ENCODE measurements at places on chromosomes 2 and 18. TPM values are rescaled to one million over a fixed set of nuclear protein-coding genes. Genes with fewer than 3 reads are reported as not detected.

- DNase-seq, result no peak
These were observed 17.3 kb downstream of the NOL4 start for GRCh38 chr18:34207344-34207851.

DNA sequence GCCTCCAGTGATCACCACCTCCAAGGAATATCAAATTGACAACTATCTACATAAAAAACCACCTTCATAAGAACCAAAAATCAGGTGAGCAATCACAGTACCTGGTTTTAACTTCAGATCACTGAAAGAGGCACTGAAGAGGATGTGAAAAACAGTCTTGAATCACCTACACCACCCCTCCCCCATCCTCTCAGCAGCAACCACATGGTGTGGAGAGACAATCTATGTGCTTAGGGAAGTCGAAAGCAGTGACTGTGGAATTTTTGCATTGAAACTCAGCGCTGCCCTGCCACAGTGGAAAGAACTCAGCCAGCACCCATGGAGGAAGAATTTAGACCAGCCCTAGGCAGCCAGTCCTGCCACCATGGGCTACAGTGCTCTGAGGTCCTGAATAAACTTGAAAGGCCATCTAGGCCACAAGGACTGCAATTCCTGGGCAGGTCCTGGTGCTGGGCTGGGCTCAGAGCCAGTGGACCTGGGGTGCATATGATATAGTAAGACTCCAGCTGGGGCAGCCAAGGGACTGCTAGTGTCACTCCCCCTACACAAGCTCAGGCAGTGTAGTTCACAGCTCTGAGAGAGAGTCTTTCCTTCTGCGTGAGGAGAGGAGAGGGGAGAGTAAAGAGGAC lies 75.6 kb downstream of the ATL2 start:
- DNase-seq, result no peak

The SLC4A3 gene
- 0.97 TPM for total RNA-seq

DNA sequence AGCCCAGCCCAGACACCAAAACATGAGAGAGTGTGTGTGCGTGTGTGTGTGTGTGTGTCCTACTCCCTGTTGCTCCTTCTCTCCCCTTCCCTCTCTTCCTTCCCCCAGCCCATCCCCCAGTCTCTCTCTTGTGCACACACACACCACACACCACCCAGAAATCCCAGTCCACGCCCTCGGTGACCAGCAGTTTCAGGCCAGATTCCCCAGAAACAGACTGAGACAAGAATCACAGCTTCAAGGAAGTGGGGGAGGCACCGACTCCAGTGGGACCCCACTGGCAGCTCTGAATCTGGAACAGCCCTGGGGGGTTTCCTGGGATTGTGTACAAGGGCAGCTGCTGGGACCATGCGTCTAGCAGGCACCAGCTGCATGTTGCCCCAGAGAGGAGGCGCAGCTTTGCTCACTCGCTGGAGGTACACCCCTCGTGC lies 113.5 kb downstream of the NDUFA10 start:
- DNase-seq, result peak; percentile 14

GRCh38 chr2:227713291-227713690 lies 4.5 kb downstream of the SLC19A3 start:
- DNase-seq, result no peak

The CCT7 gene
- 538 TPM for total RNA-seq

DNA sequence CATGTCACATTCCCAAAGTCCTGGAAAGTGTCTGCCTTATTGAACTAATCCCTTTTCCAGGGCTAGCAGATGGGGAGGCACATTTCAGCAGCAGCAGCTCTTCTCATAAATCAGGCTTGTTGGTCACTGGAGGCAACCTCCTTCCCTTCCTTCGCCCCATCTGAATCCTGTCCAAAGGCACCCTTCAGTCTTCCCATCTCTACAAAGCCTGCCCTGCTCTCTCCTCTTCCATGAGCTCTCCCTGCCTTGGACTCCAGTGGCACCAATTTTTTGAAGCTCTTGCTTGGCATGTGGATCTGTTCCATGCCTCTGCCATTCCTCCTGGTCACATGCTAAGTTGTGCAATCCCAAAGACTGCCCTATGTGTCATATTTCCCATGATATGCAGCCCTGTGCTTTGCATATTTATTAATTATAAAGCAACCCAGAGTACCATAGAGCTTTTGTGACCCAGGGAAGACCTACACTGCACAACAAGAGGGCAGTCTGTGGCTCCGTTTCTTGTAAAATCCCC lies 70.3 kb downstream of the ANTXR1 start:
- DNase-seq, result peak; percentile 40

The HRH4 gene
- 0.12 TPM for total RNA-seq

- no peak for DNase-seq
These were observed 374.4 kb downstream of the MTX2 start for GRCh38 chr2:176643646-176644045.

DNA sequence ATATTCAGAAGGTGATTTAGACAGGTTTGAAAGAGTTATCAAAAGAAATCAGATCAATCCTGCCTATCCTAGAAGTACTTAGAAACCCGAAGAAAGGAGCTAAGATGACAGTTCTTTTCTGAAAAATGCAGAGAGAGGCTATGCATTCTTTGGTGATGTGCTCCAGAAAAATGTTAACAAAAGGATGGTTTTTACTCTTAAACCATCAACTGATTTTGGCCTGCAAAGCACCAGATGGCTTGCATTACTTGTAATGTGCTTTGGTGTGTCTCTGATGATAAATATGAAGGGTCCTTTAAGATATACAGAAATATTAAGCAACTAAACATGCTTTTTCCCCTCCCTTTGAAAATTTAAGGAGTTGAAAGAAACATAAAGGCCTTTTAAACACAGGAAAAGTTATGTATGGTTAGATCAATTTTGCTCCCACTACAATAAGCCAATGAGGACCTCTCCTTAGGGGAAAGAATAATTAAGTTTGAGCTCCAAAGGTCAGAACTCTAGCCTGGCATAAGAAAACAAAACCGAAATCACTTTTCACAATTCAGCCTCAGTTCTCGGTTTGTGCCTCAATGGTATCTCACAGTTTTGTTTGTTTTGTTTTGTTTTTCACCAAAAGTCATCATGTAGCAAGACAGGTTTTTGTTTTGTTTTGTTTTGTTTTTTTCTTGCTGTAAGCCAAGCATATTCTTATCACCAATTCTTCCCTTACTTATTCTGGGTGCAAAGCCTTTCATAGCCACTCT lies 302.4 kb upstream of the NT5C1B start:
- DNase-seq, result no peak

- no peak for DNase-seq
These were observed 12.0 kb upstream of the GALM start for GRCh38 chr2:38653715-38654527.

DNA sequence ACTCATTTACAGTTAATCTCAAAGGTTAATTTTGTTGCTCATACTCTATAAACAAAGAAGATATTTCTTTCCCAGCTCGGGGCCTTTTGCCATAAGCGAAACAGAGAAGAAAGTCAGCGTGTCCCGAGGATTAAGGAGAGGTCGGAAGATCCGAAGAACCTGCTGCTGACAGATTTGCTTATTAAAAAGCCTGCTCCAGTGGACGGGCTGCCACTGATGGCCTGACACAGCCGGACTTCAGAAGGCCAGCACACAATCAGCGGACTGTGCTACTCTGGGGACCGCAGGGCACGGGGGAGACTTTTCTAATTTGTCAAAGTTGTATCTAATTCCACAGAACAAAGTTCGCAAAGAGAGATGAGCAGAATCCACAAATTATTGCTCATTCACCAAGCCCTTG lies 315.4 kb downstream of the ETAA1 start:
- no peak for DNase-seq

DNA sequence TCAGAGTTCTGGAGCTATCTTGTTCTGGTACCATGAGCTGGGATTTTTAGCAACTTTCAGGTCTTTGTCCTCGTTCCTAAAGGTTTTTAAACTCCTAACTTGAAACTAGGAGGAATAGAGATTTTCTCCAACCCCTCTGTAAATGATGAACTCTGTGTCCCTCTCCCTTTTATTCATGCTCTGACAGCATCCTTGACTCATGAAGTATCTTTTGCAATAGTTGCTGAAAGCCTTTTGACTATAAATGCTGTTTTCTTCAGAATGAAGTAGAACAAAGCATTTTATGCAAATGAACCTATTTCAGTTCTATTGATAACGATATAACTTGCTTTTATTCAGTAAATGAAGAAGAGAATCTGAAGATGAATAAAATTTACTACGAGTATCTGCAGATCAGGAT lies 17.0 kb upstream of the MAPRE2 start:
- no peak for DNase-seq

The SERPINB10 gene
- total RNA-seq, result not detected

DNA sequence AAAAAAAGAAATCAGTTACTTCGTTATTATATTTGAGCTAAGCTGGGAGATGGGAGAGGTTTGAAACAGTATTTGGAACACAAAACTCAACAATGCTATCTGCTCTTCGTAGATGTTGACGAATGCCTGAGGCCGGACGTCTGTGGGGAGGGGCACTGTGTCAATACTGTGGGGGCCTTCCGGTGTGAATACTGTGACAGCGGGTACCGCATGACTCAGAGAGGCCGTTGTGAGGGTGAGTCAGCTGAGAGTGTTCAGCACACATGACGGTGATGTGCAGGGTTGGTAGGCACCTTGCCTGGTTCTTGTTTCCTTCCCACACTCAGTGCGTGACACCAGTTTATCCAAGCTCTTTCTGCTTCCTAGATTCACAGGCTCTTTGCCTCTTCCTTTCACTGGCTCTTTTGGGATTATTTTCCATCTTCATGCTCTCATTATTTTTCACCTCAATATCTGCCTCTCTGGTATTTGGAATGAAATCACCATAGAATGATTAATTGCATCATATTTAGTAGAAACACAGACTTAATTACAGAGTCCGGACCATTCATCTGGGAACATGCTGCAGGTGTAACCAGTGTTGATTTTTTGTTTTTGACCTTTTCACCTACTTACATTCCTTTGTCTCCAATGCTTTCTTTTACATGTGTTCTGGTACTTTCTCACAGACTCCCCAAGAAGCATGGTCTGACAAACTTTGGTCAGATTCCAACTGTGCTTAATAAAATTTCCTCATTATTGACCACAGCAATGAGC lies 200.6 kb upstream of the RASGRP3 start:
- DNase-seq, result peak; percentile 89

DNA sequence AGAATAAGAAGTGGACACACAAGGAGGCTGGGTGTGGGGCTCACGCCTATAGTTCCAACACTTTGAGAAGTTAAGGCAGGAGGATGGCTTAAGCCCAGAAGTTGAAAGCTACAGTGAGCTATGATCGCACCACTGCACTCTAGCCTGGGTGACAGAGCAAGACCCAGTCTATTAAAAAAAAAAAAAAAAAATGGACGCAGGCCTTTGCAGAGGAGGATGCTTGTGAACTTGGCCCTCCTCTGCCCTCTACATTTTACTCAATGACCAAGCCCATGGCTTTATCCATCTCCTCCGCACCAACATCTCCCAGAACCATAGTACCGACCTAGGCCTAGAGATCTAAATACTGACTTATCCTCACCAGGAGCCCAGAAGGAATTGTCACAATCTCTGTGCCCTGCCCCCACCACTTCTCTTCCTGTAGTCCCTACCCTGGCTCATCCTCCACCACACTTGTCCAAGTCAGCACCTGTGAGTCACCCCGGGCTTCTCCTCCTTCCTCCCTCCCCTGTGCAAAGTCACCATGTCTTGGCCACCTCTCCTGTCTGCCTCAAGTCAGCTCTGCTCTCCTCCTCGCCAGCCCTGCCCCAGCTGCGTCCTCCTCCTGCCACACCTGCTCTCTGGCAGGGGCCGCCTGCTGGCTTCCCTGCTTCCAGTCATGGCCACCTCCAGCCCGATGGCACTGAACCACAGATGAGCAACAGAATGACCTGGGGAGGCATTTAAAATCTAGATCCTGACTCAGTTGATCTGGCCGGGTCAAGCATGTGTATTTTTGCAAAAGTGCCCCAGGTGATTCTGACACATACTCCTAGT lies 35.8 kb upstream of the ASPRV1 start:
- DNase-seq, result peak; percentile 13

The INPP5D gene
- total RNA-seq, result 1.3 TPM

GRCh38 chr2:131572175-131572574 lies 44.5 kb downstream of the CCDC74A start:
- DNase-seq, result no peak

The FMNL2 gene
- 80.5 TPM for total RNA-seq

GRCh38 chr2:28101123-28101522 lies 210.6 kb downstream of the BABAM2 start:
- no peak for DNase-seq

The LHCGR gene
- total RNA-seq, result 0.40 TPM

DNA sequence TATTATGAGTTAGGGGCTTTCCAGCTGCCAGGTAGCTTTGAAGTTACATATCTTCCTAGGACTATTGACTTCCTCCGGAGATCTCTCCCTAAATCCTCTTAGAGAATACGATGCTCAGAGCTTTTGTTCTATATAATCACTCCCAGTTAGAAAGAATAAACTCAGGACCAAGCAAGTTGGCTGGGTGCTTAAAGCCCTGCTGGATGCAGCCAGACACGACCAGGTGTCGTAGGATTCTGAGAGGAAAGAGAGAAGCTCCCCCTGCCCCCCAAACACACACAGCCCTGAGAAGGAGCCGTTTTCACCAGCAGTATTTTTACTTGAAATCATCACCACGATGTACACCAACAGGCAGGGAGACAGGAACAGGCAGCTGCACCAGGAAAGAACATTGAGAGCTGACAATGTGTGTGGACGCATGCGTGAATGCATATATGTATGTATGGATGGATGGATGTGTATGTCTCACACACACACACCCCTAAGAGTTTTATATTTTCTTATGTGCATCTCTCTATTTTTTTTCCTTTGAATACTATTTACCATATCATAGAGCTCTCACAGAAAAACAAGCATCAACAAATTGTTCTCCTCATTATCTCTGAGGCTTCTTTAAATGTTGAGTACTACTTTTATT lies 382.6 kb downstream of the EPHA4 start:
- no peak for DNase-seq

- no peak for DNase-seq
These were observed 12.5 kb downstream of the MARCO start for GRCh38 chr2:118954297-118955060.

- no peak for DNase-seq
These were observed 201.8 kb upstream of the LYPD1 start for GRCh38 chr2:132871831-132872230.

DNA sequence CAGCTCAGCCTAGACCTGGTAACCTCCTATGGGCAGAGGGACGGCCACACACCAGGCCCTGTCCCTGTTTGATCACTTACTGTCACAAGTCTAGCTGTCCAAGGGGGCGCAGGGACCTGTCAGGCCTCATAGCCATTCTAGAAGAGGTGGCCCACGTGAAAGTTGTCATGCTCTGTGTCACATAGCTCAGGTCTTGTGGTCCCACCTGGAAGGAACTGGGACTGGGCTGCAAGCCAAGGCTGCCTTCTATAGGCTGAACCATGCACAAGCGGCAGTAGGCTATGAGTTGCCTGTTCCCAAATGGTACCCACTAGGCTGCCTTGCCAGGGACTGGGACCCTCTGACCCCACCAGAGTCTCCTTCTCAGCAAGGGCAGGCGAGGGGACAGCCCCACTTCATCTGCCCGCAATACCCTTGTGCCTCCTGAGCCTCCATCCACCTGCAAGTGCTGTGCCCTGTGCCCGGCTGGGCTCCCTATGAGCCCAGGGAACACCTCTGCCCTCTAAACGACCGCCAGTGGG lies 177.5 kb downstream of the ANAPC1 start:
- no peak for DNase-seq

The VSNL1 gene
- not detected for total RNA-seq

GRCh38 chr2:60058781-60059180 lies 494.7 kb downstream of the BCL11A start:
- DNase-seq, result no peak

- no peak for DNase-seq
These were observed 27.2 kb downstream of the SIGLEC15 start for GRCh38 chr18:45852631-45853030.

- no peak for DNase-seq
These were observed 108.0 kb downstream of the FAM168B start for GRCh38 chr2:130985206-130985780.

The CFC1 gene
- total RNA-seq, result not detected

GRCh38 chr18:10032331-10033015 lies 118.7 kb downstream of the VAPA start:
- no peak for DNase-seq

All from NCI-H460 (cell line).